ENCODE measurements at places on chromosomes 4 and X. TPM values are rescaled to one million over a fixed set of nuclear protein-coding genes. Genes with fewer than 3 reads are reported as not detected.

DNA sequence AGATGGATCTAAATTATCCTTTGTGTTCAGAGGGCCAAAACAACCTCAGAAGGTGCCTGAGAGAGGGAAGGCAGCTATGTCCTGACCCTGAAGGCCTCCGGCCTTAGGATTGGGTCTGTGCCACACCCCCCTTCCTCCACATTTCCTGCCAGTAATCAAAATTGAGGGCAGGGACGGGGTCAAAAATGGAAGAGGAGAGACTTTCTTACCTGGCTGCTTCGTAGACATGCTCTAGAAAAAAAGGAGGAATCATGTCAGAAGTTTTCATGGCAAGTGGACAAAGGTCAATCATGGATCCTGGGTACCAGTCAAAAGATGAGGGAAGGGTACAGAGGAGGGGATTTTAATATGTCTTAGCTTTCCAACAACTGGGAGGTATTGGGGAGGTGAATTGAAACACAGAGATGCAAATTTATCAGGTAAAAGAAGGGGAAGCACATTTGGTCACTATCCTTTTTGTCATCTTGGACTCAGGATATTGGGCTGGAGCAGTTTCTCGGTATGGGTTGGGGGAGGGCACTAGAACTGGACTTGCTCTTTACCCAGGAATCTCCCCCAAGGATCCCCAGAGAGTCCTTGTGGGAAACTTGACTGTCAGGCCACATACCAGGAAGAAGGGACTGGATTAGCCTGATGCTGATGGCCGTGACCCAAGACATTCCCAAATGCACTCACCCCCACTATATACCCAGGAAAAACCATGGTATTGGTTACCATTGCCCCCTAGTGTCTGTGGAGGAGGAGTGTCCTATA lies 17.1 kb downstream of the VSIG4 start:
- no peaks in the 10 kb centered on the region for H3K36me3 ChIP-seq
- H3K4me3 ChIP-seq = no peak overlapping the region
- no peak overlapping the region for H3K27ac ChIP-seq
- DNase-seq = no peak
- no peaks in the 10 kb centered on the region for H3K27me3 ChIP-seq

DNA sequence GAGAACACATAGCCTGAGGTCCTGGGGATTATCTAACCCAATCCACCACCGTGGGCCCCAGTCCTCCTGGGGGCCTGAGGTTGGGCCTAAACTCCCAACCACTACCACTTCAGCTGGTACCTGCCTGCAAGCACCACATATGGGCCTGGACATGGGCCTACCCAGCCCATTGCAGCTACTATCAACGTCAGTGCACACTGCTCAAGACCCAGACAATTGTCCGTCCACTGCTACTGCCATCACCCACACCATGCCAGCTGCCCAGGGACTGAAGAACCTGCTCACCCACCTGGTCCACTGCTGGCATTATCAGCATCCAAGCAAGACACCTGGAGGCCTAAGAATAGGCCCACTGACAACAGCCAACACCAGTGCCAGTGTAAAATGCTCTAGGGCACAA lies 88.1 kb downstream of the COL4A5 start:
- no peaks in the 10 kb centered on the region for H3K36me3 ChIP-seq
- no peaks in the 10 kb centered on the region for H3K4me1 ChIP-seq
- no peak for DNase-seq
- H3K27me3 ChIP-seq = no peaks in the 10 kb centered on the region

GRCh38 chrX:70437921-70438665 lies 6.5 kb upstream of the DLG3 start:
- H3K27ac ChIP-seq = peak overlapping the region; percentile 56
- H3K36me3 ChIP-seq = no peaks in the 10 kb centered on the region
- no peaks in the 10 kb centered on the region for H3K27me3 ChIP-seq
- no peak overlapping the region for H3K4me3 ChIP-seq
- DNase-seq = no peak

DNA sequence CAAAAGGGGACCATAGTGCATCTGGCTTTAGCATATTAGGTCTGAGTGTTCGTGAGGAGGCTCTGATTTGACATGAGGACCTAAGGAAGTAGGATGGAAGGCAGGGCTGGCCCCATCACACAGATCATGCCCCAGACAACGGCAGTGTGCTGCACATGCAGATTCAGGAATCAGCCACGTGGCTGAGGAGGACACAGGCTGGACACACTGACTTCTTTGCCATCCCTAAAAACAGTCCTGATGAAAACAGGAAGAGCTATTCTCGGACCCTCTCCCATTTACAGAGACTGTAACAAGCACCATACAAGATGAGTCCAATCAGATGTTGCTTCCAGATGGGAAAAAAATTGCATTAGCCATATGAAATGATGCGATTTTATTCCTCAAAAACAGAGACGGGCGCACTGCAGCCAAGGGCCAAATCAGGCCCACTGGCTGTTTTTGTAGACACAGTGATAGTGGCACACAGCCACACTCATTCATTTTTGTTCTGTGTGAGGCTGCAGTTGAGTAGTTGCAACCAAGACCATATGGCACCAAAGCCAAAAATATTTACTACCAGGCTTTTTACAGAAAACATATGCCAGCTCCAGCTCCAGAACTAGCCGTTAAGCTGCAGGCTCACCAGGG lies 41.0 kb downstream of the ACSL1 start:
- no peak overlapping the region for H3K27ac ChIP-seq
- H3K36me3 ChIP-seq = peaks cover 19% of the 10 kb centered on the region
- H3K4me3 ChIP-seq = no peak overlapping the region

DNA sequence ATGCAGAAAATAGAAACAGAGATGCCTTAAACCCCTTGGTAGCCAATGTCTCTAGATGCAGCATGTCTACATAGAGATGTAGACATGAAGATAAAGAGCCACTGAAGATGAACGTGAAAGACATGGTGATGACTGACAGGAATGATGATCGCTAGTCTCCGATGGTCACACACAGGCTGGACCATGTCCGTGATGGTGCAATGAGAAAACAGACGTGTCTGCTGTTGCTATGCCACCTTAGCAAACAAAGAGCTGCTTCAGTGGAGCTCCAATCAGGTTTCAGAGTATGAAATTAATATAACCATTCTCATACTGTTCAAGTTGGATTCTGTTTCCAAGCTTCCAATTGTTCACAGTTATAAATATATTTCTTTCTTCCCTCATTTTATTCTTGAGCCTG lies 256.5 kb downstream of the CAMK2D start:
- no peak overlapping the region for H3K4me3 ChIP-seq
- no peaks in the 10 kb centered on the region for H3K27me3 ChIP-seq
- no peak for DNase-seq
- H3K4me1 ChIP-seq = no peaks in the 10 kb centered on the region
- no peaks in the 10 kb centered on the region for H3K36me3 ChIP-seq
- H3K27ac ChIP-seq = no peak overlapping the region

DNA sequence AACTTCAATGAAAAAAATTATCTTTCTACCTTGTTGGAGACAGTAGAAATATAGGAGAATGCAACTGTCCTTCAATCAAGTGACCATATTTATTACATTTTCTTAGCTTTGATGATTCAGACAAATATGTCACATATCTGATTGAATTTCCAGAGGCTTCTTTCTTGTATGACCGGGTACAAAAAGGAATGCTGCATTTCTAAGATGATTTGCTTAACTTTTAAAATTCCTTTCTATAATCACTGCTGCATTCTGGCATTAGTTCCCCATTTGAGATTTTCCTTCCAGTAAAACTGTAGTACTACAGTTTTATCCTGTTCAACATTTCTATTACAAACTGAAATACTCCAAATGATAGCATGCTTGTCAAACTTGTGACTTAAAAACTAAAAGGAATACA lies 5.2 kb downstream of the MFSD8 start:
- no peak overlapping the region for H3K27ac ChIP-seq
- DNase-seq = no peak
- peaks cover 7% of the 10 kb centered on the region for H3K36me3 ChIP-seq
- no peak overlapping the region for H3K4me3 ChIP-seq
- H3K27me3 ChIP-seq = no peaks in the 10 kb centered on the region

- H3K36me3 ChIP-seq = no peaks in the 10 kb centered on the region
- no peak overlapping the region for H3K27ac ChIP-seq
- H3K4me1 ChIP-seq = peaks cover 10% of the 10 kb centered on the region
Observed at GRCh38 chr4:84578540-84579402, 4.2 kb upstream of the CDS1 start.

DNA sequence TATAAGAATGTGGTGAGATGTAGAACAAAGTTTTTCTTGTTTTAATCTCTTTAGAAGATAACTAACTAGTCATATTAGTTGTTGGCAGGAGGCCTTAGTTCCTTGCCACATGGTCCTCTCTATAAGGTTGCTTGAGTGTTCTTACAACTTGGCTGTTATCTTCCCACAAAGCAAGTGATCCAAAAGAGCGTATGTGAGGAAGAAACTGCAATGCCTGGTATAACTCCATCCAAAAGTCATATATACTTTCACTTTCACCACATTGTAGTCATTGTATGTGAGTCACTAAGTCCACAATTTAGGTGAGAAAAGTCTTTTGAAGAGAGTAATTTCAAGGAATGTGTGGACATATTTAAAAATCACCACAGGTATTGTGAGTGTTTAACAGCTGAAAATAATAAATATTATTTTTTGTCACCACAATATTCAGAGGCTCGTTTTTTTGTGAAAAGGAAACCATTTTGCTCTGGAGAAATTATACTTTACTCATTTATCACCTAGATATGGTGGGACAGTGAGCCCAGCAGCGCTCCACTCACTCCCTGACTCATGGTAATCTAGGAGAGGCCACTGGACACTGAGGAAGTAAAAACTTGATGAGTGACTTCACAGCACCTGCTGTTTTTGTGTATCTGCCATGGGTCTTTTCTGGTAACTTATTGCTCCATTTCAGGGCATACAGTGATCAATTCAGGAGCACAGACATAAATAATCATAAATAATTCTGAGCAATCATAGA lies 369.4 kb upstream of the NDST3 start:
- no peaks in the 10 kb centered on the region for H3K4me1 ChIP-seq
- no peak overlapping the region for H3K4me3 ChIP-seq
- no peaks in the 10 kb centered on the region for H3K27me3 ChIP-seq
- H3K36me3 ChIP-seq = no peaks in the 10 kb centered on the region
- no peak overlapping the region for H3K27ac ChIP-seq

GRCh38 chr4:108861334-108861733 lies 98.5 kb upstream of the ETNPPL start:
- H3K36me3 ChIP-seq = no peaks in the 10 kb centered on the region
- no peak overlapping the region for H3K27ac ChIP-seq
- no peak for DNase-seq
- H3K4me3 ChIP-seq = no peak overlapping the region

DNA sequence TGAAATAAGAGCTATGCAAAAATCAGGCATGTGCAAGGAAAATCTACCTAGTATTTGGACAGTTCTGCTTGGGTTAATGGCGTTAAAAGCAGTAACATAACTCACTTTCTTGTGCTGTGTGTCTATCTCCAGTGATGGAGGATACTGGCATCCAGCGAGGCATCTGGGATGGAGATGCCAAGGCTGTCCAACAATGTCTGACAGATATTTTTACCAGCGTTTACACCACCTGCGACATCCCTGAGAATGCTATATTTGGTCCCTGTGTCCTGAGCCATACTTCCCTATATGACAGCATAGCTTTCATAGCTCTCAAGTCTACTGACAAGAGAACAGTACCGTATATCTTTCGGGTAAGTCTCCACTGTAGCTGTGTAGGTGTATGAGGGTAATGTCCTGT lies 2.6 kb downstream of the PRDM8 start:
- peaks cover 13% of the 10 kb centered on the region for H3K27me3 ChIP-seq
- H3K27ac ChIP-seq = no peak overlapping the region
- H3K36me3 ChIP-seq = no peaks in the 10 kb centered on the region

DNA sequence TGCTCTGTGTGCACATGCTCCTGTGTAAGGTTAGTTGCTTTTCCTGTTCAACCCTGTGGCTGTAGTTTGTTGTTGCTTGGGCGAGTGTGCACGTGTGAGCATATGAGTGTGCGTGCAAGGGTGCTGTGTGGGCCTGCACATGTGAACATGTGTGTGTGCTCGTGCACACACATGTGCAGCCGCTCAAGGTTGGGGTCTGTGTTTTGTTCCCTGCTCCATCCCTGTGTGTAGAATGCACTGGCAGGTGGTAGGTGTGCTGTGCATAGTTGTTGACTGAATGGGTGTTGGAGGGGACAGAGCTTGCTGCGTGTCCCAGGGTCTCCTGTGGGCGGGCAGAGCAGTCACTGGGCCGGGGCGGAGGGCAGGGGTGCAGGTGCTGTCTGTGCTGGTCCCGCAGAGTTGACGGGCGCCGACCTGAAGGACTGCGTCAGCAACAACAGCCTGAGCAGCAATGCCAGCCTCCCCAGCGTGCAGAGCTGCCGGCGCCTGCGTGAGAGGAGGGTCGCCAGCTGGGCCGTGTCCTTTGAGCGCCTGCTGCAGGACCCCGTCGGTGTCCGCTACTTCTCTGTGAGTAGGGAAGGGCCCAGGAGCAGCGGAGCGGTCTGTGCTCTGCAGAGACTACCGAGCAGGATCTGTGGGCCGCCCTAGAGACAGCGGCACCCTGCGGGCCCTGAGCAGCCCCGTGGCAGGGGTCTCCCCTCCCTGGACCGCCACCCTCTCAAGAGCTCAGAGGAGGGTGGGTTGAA lies 27.9 kb upstream of the HGFAC start:
- H3K4me1 ChIP-seq = no peaks in the 10 kb centered on the region
- DNase-seq = no peak
- no peaks in the 10 kb centered on the region for H3K27me3 ChIP-seq
- H3K4me3 ChIP-seq = no peak overlapping the region
- no peak overlapping the region for H3K27ac ChIP-seq
- H3K36me3 ChIP-seq = peaks cover 14% of the 10 kb centered on the region

DNA sequence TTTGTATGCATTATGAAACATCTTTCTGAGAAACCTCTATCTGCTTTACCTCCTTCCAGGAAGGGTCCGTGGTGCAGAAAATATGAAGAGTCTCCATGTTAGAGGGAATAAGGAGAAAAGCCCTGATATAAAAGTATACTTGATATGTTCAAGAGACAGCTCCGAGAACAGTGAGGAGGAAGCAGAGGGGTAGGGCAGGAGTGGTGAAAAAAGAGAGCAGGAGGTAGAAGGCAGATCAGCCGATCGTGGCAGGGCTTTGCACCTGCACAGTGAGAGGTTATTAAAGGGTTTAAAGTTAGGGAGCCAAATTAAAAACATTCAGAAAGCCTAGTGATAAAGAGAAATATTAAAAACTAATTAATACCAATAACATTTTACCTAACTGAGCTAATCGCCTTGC lies 419.7 kb downstream of the FAT4 start:
- H3K36me3 ChIP-seq = no peaks in the 10 kb centered on the region
- no peaks in the 10 kb centered on the region for H3K27me3 ChIP-seq
- peaks cover 7% of the 10 kb centered on the region for H3K4me1 ChIP-seq
- no peak for DNase-seq

DNA sequence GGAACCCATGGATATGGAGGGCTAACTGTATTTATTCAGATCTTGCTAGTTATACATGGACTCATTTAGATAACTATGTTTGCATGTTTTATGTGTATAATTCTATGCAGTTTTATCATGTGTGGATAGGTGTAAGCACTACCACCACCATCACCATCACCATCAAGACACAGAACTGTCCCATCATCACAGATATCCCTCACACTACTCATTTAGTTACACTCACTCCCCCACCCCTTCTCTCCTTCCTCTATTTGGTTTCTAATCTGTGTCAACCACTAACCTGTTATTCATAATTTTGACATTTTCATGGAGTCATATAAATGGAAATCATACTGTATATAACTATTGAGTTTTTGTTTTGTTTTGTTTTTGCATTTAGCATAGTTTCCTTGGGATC lies 43.7 kb downstream of the STAG2 start:
- H3K27ac ChIP-seq = no peak overlapping the region
- no peaks in the 10 kb centered on the region for H3K36me3 ChIP-seq
- no peaks in the 10 kb centered on the region for H3K27me3 ChIP-seq
- no peak for DNase-seq
- no peak overlapping the region for H3K4me3 ChIP-seq

Gene COL25A1
- total RNA-seq = 0.42 TPM

Gene HGFAC
- total RNA-seq = not detected

Gene ZXDA
- 8.9 TPM for total RNA-seq

Gene ADRA2C
- total RNA-seq = 105 TPM

Data from thoracic aorta (tissue), 2 donors.